ENCODE measurements at places on chromosomes 13 and 19. TPM values are rescaled to one million over a fixed set of nuclear protein-coding genes. Genes with fewer than 3 reads are reported as not detected.

Gene ZNF878
- total RNA-seq, result under 0.01 TPM

Gene SMIM44
- total RNA-seq, result not detected

Gene RINL
- total RNA-seq, result 8.1 TPM

Gene GPC5
- total RNA-seq, result under 0.01 TPM

Gene CBY2
- not detected for total RNA-seq

Gene PRODH2
- not detected for total RNA-seq

Gene ACTMAP
- under 0.01 TPM for total RNA-seq

Gene TMPRSS9
- total RNA-seq, result not detected

Gene ABHD17A
- 126 TPM for total RNA-seq

Gene OR10H1
- not detected for total RNA-seq

Measured in epithelial cell of umbilical artery (primary cell).